ENCODE measurements at places on chromosomes 7 and 10. TPM values are rescaled to one million over a fixed set of nuclear protein-coding genes. Genes with fewer than 3 reads are reported as not detected.

Gene ENTPD1
- polyA plus RNA-seq = 14.1 TPM

Gene CALHM3
- polyA plus RNA-seq = not detected

Gene COL13A1
- 10.4 TPM for polyA plus RNA-seq

Gene KCNIP2
- 1.3 TPM for polyA plus RNA-seq

Gene SNX8
- polyA plus RNA-seq = 52.1 TPM

Gene OGA
- 65.7 TPM for polyA plus RNA-seq

Gene MBL2
- polyA plus RNA-seq = not detected

Gene PNLIPRP3
- not detected for polyA plus RNA-seq

Gene PAPOLB
- polyA plus RNA-seq = not detected

Gene MSS51
- 5.3 TPM for polyA plus RNA-seq
